Stimulated activated CD4-positive, alpha-beta T cell treated with anti-CD3 and anti-CD28 coated beads, Interleukin-15, amount 100 ng/mL, for 1 hour (primary cell): ENCODE measurements at places on chromosomes 3 and 15.

DNA sequence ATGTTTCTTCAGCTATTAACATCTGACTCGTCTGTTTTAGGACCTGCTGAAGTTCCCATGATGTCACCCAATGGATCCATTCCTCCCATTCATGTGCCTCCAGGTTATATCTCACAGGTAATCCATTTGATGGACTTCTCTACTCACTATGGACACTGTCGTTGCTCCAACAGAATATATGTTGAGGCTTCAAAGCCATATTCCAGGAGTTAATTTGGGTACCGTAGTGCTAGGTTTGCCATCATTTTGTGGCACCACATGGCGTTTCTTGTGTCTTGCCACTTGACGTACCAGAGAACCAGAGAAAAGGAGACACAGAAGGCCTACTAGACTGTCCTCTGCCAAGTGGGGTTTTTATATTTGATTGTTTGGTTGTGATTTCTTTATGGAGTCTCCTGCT, 187.5 kb downstream of the FNDC3B start:
- no peak for DNase-seq

- peak; percentile 97 for DNase-seq
These were observed 608 bp upstream of the NDUFAF3 start for GRCh38 chr3:49021213-49021812.

DNA sequence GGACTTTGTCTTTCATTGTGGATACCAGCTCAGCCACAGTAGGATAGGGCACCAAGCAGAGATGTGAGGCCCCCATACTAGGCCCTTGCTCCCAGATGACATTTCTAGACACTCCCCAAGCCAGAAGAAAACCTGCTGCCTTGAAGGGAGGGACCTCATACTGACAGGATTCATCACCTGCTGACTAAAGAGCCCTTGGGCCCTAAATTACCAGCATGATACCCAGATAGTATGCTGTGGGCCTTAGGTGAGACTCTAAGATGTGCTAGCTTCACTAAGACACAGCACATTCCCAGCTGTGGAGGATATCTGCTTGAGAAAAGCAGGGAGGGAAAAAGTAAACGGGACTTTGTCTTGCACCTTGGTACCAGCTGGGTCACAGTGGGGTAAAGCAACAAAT, 324.0 kb downstream of the TBL1XR1 start:
- DNase-seq: no peak

GRCh38 chr3:13762906-13763305, 117.0 kb downstream of the WNT7A start:
- DNase-seq: no peak

- DNase-seq: no peak
These were observed 37.2 kb downstream of the CCK start for GRCh38 chr3:42228796-42229195.

DNA sequence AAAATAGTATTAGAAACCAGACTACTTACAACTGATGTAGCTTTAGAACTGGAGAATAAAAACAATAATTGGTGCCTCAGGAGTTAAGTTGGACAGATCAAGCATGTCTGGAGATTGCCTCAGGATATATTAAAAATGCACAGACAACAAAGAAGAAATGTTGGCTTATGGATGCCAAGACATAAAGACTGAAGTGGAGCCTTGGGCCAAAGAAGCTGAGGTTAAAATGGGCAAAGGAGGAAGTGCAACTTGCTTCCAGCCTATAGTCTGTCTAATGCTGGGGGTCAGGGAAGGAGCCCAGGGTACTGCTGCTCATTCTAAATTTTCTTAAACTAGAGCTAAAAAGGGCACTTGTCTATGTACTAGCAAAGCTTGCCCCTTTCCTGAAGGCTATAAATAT, 77.5 kb downstream of the ESYT3 start:
- no peak for DNase-seq

- DNase-seq: no peak
These were observed 54.1 kb downstream of the ZNF280D start for GRCh38 chr15:56679225-56679624.

DNA sequence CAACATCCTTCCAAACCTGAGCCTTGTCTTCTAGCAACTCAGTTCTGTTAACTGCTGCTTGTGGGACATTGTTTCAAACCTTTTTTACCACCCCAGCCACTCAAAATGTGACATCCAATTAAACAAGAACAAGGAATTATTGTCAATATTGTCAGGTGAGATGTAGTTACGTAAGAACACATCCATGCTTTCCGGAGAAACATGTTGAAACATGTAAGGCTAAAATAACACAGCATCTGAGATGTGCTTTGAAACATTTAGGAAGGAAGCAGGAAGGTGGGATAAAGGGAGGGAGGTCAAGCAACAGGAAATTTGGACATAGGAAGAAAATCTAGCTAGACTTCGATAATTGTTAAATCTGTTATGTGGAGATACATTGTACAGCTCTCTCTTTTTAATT, 50.9 kb upstream of the PRICKLE2 start:
- DNase-seq: no peak

GRCh38 chr3:98890181-98890835, 11.2 kb downstream of the DCBLD2 start:
- DNase-seq: no peak

DNA sequence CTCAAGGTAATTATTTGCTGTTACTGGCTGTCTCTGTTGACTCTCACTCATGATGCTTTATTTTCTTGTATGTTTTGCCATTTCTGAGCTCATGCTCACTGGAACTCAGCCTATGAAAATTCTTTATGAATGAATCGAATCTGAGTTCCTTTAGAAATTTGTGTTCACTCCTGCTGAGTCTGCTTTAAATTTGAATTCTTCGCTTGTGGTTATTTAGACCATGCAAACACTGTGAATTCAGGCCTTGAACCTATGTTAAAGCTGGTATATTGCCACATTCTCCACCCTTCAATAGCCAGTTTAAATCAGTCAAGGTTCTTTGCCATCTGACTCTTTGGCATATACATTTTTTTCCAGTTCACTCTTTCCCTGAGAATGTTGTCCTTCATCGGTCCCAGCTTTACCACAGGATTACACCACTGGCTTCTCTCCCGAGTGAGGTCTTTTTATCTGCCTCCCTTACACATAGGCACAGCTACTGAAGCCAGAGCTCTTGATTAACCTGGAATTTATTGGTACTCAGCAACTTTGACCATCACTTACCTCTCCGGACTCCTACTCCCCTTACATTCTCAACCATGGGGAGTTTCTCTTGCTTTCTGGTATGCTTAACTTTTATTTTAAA, 400.6 kb downstream of the VPS13C start:
- no peak for DNase-seq

DNA sequence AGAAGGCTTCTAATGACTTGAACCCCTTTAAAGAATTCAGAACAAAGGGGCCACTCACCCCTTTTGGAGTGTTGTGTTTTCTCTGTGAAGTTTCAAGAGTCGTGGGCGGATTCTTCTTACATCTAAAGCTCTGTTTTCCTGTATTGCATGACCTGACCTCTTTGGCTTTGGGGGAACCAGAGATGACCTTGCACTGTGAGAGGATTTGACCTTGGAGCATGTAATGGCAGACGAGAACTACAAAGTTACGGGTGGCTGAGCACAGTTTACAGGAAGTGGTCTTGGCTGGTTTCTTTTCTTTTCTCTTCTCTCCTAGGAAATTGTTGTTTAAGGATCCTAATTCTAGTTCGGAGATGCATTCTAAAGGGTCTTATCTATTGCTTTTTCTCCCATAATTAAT, 6.2 kb upstream of the BDH1 start:
- DNase-seq: no peak

- DNase-seq: no peak
These were observed 379.8 kb downstream of the LPP start for GRCh38 chr3:188533612-188534357.

DNA sequence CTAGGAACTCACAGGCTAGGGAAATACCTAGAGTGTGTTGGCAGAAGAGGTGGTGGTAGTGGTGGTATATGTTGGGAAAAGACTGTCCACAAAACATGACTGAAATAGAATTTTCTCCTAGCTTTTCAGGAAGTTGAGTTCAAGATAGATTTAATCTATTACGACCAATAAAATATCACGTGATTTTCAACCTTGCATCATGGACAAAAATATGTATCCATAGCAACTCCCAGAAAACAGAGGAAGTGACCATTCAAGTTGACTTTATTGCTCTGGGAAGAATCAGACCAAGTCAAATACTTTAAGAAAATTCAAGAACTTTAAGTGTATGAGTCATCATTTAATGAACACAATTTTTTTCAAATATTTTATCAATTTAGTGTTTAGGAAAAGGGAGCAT, 347.0 kb upstream of the ZNF385D start:
- DNase-seq: no peak

- no peak for DNase-seq
These were observed 161.9 kb downstream of the UBE2E2 start for GRCh38 chr3:23365066-23365465.

DNA sequence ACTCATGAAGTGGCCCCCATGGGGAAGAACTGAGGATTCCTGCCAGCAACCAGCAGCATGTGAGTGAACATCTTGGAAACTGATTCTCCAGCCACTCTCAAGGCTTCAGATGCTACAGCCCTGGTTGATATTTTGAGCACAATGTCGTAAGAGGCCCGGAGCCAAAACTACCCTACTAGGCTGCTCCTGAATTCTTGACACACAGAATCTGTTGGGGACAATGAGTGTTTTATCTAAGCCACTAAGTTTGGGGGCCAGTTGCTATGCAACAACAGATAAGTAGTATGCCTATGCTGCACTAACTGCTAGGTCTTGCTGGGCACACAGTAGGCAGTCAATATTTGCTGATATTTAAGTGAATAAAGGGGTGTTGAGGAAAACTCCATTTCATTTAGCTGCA, 89.9 kb upstream of the CHL1 start:
- DNase-seq: no peak

DNA sequence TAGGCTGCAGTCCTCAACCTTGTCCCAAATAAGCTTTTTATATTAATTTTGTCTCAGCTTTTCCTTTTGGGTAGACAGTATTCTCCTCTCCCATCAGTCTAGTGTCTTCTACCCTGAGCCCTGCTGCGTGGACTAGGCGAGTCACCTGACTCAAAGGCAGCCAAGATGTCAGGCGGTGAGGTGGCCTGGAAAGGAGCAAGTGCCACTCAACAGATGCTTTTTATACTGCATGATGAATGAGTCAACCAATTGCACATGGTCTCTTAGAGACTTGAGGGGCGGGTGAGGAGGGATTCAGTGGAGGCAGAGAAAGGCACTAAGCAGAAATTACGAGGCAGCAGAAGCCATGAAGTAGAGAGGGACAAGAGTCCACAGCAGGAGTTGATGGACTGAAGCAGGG, 95.9 kb downstream of the FRMD4B start:
- DNase-seq: no peak

DNA sequence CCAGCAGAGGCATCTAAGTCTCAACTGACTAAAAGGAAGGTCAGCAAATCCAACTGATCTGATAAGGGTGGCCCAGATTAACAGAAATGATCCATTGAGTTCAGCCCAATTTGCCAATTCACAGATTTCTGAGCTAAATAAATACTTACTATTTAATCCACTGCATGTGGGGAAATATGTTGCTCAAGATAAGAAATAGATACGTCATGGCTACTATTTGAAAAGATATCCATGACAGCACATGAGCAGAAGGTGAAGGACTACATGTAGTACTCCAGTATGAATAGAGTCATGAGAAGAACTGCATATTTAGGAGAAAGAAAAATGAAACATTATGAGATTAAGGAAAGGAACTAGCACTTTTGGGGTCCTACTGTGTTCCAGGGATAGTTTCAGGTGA, 332.4 kb downstream of the ARPP21 start:
- DNase-seq: no peak

GRCh38 chr3:170440344-170440743, 21.7 kb downstream of the CLDN11 start:
- no peak for DNase-seq

GRCh38 chr15:91077029-91077428, 23.0 kb upstream of the SV2B start:
- no peak for DNase-seq

DNA sequence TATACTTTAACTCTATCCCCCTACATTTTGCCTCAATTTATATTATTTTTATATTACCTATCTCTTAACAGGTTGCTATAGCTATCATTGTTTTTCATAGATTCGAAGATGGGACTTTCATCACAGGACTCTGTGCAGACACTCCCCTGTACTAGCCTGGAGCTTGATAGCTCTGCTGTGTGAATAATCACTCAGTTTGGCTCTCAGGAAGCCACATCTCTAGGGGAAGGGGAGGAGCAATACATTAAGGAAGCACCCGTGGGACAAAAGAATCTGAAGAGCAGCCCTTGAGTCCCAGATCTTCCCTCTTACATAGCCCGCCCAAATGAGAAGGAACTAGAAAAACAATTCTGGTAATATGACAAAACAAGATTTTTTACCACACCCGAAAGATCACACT, 114.3 kb upstream of the FXR1 start:
- no peak for DNase-seq

GRCh38 chr3:149883134-149883533, 70.1 kb downstream of the RNF13 start:
- DNase-seq: no peak

- DNase-seq: no peak
These were observed 61.3 kb downstream of the SMAD3 start for GRCh38 chr15:67126551-67127330.

GRCh38 chr15:38024293-38025091, 90.1 kb downstream of the TMCO5A start:
- no peak for DNase-seq

- DNase-seq: no peak
These were observed 293.2 kb downstream of the CNTN4 start for GRCh38 chr3:2391896-2392295.

DNA sequence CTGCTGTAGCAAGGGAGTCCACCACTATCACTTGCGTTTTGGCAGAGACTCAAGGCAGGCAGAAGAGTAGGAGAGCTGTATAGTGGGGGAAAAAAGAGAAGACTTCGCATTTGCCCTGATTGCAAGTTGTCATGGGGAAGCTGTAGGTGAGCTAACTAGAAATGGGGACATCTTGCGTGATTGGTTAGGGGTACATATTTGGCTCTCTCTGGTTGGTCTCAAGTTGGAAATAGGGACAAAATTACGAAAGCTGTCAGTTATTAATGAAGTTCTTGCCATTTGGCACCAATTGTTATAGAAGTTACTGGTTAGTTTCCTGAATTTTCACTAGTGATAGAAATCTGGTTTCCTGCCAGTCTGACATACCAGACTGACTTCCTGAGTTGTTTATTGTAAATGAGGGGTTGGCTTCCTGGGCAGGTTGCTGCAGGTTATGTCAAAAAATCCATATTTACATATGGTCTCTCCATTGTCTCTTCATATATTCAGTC, 8.2 kb upstream of the SENP7 start:
- no peak for DNase-seq

DNA sequence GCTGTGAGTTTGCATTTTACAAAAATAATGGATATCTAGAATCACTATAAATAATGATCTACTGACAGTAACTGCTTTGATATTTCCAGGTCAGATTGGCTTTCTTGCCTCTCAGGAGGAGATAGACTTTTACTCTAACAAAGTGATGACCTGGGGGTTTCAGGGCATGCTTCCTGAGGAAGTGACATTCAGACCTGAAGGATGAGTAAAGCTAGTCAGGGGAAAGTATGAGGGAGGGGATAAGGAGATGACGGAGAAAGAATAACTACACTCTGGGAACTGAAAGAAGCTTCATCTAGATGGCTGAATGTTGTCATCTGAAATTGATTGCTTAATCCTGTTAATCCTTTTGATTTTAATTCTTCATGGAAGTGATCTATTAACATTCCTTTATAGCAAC, 32.2 kb downstream of the ARMC8 start:
- no peak for DNase-seq
